ENCODE measurements at places on chromosomes 2 and 18.

DNA sequence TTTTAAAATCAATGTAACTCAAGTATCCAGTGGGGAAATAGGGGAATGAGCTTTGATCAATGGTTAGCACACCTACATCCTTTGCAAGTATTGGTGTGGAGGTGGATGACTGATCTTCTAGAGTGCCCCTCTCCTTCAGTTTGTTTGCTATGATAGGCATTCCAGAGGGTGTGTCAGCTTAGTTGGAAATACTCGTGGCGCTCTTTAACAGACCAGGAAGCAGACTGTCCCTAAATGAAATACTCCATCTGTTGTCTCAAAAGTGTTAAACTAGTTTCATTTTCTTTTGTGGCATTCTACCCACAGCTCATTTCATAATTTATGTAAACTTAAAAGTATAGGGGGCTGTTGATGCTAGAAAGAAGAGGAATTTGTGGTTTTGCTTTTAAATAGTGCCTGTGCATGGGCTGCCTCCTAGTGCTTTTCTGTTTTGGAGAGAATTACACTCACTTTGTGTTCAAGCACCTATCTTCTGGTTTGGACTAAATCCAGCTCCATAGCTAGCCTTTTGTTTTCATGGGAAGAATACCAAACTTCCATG lies 66.2 kb downstream of the STAT1 start:
- no peak for DNase-seq

DNA sequence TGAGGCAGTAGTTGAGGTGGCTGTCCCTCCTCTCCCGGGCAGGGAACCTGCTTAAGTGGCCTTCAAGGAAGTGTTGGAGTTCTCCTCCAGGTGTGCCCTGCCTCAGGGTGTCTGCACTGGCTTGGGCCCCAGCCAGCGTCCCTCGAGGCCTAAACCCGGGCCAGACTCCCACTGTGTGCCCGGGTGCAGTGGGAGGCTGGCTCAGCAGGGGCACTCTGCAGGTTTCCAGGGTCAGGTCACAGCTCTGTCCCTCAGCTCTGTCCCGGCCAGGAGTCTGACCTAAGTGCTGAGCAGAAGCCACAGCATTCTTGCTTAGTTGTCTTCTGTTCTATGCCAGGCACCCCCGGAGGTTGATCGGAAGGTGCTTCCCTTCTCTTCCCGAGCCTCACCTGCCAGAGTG lies 69.0 kb upstream of the OTOS start:
- DNase-seq = no peak

GRCh38 chr2:64634345-64635267 lies 19.1 kb downstream of the SERTAD2 start:
- no peak for DNase-seq

DNA sequence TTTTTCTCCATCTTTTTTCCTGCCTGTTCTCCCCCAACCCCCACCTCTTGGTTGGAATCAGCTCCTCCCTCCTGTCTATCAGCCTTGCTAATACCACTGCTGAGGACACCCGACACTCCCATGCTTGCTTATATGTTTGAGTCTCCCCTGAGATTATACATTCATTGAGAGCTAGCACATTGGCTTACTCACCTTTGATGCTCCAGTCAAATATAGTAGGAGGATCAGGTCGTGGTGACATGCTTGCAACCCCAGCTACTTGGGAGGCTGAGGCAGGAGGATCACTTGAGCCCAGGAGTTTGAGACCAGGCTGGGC lies 91.5 kb upstream of the CCBE1 start:
- DNase-seq = no peak

GRCh38 chr2:148096012-148096411 lies 75.1 kb downstream of the MBD5 start:
- no peak for DNase-seq

GRCh38 chr2:20141056-20141762 lies 83.7 kb downstream of the SDC1 start:
- DNase-seq = no peak

All from NCI-H1048 (cell line).